ENCODE measurements at places on chromosomes 7 and 10.

GRCh38 chr7:11373546-11374142, 400.0 kb downstream of the PHF14 start:
- no peak for DNase-seq

- DNase-seq = no peak
Observed at GRCh38 chr10:22658745-22659410, 55.5 kb downstream of the PIP4K2A start.

GRCh38 chr10:76998451-76998850, 639.2 kb downstream of the KCNMA1 start:
- DNase-seq = no peak

- no peak for DNase-seq
Observed at GRCh38 chr7:29350351-29350750, 155.8 kb downstream of the CHN2 start.

- DNase-seq = no peak
Observed at GRCh38 chr10:103884681-103885139, 29.3 kb upstream of the SH3PXD2A start.

DNA sequence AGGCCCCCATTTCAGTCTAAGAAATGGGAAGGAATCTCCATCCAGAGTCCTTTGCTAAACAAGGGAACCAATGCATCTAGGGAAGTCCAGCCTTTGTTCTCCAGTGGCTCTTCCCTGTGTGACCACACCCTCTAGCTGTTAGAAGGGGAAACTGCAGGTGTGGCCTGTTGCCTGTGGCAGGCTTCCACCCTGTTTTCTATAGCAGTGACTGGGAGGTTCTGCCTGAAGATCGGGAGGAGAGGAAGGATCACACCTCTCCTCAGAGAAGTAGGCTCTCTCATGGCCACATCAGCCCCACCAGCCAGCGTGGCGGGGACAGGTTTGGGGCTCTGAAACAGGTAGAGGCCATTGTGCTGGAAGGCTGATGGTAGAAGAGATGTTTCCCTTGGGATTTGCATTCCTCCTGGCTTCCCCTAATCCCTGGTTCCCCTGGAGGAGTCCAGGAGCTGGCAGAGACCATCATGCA, 47.7 kb upstream of the TRIM8 start:
- no peak for DNase-seq

DNA sequence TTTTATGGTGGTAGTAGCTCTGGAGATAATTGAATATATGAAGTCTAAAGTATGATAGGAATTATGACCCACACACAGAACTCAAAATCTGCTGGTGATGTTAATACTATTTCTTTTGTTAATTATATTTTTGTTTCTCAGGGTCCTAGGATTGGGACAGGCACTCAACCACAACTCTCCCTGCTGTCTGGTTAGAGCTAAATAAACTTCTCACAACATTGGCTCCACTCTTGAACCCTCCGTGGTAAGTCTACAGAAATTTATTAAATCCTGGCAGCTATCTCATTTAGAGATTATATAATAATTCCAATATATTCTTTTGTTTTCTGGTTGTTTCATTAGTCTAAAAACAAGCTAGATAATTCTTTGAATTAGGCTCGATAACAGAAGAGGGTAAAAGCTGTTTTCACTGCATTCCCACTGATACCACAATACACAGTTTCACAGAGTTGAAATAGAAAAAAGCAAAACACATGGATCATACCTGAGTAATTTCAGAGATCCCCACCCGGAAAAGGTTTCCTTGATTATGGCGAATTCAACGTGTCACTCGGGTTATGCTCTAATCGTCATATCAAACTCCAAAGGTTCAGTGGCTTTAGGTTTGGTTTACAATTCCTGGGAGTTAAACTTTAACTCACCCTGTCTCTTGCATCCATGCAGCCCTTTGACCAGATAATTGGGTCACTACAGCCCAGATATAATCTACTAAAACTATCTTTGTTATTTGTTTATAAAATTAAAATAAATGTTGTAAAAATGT, at the start of gene A1CF:
TSS of gene A1CF (minus strand) at position 531 of the 763 bp plus-strand sequence. CDS start 25,687 bp downstream, outside the sequence.
- DNase-seq = no peak

GRCh38 chr7:84081973-84082522, 112.5 kb downstream of the SEMA3A start:
- DNase-seq = no peak

GRCh38 chr10:14751014-14751896, 23.4 kb downstream of the FAM107B start:
- DNase-seq = no peak

DNA sequence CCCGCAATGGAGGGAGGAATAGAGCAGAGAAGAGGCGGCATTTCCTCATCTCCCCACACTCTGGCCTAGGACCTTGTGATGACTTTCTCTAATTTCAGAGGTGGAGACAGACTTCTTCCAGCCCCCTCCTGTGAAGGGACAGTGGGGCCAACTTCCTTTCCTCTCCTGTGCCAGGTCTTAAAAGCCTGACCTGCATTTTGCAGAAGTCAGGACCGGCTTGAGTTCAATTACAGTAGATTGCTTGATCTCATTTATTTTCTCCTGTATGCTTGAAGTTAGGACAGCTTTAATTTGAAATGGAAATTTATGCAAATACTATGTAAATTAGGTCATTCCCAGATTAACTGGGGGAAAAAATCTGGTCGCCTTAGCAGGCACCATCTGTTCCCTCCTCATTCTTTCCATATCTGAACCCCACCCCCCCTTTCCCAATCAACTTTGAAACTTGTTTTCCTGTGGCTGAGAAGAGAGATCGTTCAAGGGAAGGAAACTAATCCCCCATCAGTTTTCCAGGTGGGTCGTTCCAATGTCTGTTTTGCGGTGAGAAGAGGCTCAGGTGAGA, 57.1 kb downstream of the SYPL1 start:
- DNase-seq = no peak

- peak; percentile 53 for DNase-seq
Observed at GRCh38 chr7:141072548-141073172, 1.2 kb upstream of the TMEM178B start.

DNA sequence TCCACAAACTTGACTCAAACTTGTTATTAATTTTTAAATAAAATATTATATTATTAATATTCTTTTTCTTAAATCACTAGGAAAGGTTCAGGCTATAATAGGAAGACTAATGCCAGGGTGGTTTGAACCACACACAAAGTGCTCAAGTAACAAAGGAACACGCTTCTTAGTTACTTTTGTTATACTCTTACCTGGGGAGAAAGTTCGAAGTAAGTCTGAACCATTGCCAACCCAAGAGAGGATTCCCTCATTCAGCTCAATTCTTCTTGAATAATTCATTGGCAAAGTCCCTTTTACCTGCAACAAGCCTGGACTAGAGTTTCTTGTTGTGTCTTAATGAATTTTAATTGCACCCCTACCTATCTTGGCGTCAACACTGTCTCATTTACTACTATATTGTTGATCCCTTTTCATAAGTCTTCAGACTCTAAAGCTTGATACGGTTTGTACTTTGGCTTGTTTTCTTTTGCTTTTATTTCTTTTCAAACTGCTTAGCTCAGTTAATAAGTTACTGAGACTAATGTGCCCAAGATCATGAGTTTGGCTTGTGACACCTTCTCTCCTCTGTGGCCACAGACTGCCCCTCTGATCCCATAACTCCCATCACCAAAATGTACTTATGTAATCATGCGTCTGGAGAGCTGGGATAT, 10.2 kb upstream of the C10orf67 start:
- no peak for DNase-seq

DNA sequence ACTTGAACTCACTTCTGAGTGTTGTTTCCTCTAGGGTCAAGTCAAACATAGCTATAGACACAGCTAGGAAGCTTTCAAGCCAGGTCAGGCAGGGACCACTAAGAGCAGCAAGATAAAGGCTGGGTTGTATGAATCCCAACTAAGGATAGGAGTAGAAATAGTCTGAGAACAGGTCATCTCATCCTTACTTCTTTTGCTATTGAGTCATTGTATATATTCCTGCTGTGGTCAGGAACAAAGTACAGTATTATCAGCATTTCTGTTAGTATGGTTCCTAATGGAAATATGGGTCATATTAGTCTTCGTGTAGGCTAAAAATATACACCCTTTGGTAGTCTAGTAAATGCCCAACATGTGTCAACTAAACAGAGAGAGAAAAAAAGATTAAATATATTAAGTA, 145.3 kb downstream of the BTAF1 start:
- DNase-seq = no peak

GRCh38 chr7:604001-604883, 84.6 kb upstream of the PDGFA start:
- peak; percentile 96 for DNase-seq

GRCh38 chr7:46969303-46970130, 612.4 kb downstream of the TNS3 start:
- DNase-seq = no peak

GRCh38 chr7:114088470-114088940, 169.7 kb upstream of the PPP1R3A start:
- DNase-seq = no peak

- no peak for DNase-seq
Observed at GRCh38 chr7:121383235-121383910, 12.7 kb downstream of the FAM3C start.

- no peak for DNase-seq
Observed at GRCh38 chr10:71271662-71272055, 47.4 kb upstream of the SLC29A3 start.

DNA sequence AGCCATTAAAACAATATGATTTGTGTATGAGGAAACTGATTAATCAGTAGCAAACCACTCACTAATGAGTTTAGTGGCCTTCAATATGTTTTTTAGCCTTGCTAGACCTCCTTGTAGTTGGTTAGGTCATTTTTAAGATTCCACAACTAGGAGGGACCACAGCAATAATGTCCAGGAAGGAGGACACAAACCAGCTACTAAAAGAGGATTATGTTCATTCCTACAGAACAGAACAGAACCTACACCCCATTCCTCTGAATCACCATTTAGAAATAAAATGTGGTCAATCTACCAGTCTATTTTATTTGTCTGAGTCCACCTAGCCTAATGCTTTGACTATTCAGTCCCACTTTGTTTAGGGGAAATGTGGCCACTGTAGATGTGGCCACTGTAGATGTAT, 226.3 kb downstream of the GLI3 start:
- no peak for DNase-seq

- DNase-seq = no peak
Observed at GRCh38 chr7:82105463-82105862, 335.6 kb upstream of the HGF start.

- DNase-seq = no peak
Observed at GRCh38 chr7:34357068-34357467, 300.9 kb upstream of the NPSR1 start.

DNA sequence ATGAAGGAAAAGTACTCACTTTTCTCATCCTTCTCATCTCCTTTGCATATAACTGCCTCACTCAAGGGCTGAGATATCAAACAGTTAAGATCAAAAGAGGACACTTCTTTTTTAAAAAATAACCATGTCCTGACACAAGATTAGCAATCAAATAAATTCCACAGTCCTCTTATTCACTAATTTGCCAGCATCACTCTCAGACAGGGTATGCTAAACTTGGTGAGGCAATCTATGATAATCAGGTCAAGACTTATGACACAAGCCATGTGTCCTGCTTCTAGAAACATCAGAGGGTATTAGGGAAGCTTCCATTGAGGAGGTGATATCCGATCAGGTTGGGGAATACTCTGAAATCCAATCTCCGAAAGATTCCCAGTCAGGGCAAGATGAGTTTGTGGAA, 10.4 kb downstream of the PANK1 start:
- no peak for DNase-seq

- DNase-seq = no peak
Observed at GRCh38 chr10:86849181-86849894, 92.9 kb downstream of the BMPR1A start.

DNA sequence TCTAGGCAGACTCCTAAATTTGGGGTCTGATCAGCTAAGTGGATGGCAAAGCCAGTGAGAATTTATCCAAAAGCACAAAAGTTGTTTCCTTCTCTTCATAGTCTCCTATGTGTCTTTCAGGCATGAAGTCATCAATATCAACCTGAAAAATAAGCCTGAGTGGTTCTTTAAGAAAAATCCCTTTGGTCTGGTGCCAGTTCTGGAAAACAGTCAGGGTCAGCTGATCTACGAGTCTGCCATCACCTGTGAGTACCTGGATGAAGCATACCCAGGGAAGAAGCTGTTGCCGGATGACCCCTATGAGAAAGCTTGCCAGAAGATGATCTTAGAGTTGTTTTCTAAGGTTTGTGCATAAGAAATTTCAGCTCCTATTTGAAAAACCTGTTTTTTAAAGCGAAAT, 4.8 kb downstream of the GSTO1 start:
- DNase-seq = no peak

- DNase-seq = no peak
Observed at GRCh38 chr7:107043921-107044346, 571 bp upstream of the PRKAR2B start.

DNA sequence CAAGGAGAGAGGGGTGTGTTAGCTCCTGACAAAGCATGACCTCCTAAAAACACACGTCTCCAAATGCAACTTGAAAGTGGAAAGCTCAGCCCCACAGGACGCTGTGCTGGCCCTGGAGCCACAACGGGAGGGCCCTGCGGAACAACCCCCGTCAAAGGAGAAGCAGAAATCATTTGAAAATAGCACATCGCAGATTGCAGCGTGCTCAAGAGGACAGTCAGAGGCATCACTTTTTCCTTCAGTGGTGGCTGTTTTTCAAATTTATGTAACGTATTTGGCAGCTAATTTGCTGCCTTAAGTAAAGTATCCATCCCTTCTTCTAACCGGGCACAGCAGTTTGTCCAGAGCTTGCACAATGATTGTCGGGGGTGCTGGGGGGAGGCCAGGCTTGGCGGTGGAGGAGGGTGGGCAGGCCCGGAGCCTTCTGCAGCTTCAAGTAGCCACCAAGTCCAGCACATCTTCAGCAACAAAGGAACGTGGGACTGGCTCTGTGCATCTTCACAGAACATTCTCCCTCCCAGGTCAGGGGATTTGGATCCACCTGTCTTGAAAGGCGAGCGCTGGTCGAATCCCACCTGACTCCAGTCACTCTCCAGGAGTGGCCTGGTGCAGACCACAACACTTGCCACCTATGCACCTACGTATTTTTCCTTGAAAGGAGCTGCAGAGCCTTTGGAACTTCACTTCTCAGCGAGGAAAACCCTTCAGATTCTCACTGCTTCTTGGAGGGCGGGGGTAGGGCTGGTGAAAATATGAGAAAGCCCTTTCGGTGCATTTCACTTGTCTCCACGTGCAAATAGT, 346.3 kb downstream of the DNAJB6 start:
- peak; percentile 22 for DNase-seq

DNA sequence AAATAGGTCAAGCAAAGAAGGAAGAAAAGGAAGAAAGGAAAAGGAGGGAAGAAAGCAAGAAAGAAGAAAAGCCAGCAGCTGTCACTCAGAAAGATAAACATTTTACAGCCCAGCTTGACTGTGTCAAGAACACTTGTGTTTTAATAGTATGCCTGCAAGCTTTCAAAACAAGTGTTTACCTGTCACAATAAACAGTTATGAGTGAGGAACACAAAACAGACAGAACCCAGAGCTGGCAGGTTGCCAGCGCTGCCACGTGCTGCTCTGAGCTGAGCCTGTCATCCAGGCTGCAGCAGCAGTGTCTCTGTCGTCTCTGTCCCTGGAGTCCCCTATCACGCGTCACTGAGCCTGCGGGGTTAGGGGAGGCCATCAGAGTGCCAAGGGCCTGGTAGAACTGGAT, 827.6 kb upstream of the AUTS2 start:
- DNase-seq = no peak

Measured in activated T-cell treated with anti-CD3 and anti-CD28 coated beads, Interleukin-2, amount 50 U/mL, for 24 hours (primary cell).